ENCODE measurements at places on chromosomes 7 and 10.

DNA sequence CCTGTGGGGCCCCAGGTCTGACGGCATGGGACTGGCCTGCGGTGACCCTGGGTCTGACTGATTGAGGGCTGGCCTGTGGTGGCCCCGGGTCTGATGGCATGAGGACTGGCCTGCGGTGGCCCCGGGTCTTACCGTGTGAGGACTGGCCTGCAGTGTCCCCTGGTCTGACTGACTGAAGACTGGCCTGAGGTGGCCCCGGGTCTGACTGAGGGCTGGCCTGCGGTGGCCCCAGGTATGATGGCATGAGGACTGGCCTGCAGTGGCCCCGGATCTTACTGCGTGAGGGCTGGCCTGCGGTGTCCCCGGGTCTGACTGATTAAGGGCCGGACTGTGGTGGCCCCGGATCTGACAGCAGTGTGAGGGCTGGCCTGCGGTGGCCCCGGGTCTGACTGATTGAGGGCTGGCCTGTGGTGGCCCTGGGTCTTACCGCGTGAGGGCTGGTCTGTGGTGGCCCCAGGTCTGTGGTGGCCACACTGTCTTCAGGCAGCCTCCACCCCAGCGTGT lies 10.9 kb downstream of the JAKMIP3 start:
- no peak for DNase-seq

GRCh38 chr7:83655951-83656556 lies 7.1 kb upstream of the SEMA3E start:
- DNase-seq: peak; percentile 52

DNA sequence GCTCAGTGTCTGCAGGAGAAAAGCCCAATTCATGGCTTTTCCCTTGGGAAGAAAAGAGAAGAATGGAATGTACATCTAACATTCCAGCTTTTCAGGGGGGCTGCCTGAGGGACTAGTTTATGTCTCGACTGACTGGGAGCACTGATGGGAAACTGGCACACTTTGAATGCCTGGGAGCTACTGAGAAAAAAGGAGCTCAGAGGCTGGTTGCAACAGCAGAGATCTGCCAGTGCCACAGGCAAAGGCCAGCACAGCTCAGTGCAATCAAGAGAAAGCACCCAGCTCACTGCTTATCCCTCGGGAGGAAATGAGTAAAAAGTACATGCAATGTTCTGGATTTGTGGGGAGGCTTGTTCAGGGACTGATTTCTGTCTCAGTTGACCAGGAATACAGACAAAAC lies 226.2 kb downstream of the COBL start:
- no peak for DNase-seq

- DNase-seq: no peak
Observed at GRCh38 chr7:43642897-43643630, 60.2 kb downstream of the STK17A start.

DNA sequence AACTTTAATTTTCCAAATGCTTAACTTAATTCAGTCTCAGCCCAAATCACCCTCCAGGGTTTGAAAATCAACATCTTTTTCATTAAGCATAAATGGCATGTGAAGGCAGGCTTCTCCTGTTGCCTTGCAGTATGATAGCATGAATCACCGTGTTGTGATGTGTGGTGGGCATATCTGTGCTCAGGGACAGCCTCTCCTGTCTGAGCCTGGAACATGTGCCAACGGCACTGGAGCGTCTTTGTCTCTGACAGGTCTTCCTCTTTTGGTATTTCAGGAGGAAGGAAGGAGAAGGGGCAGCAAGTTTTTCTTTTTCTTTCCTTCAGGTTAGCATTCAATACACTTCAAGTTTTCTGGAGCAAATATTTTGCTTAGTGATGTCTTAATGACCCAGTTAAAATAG lies 57.6 kb downstream of the LRGUK start:
- DNase-seq: no peak

DNA sequence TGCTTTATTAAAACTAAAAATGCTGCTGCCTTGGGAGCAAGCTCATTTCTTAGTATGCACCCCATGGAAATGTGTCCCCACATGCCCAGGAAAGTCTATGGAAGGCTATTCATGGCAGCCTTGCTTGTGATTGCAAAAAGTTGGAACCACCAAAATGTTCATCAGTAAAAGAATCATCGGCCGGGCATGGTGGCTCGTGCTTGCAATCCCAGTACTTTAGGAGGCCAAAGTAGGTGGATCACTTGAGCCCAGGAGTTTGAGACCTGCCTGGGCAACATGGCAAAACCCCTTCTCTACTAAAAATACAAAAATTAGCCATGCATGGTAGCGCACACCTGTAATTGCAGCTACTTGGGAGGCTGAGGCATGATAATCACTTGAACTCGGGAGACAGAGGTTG lies 79.8 kb downstream of the ARHGAP22 start:
- DNase-seq: no peak

GRCh38 chr7:157235357-157236333 lies 96.9 kb downstream of the UBE3C start:
- DNase-seq: no peak

DNA sequence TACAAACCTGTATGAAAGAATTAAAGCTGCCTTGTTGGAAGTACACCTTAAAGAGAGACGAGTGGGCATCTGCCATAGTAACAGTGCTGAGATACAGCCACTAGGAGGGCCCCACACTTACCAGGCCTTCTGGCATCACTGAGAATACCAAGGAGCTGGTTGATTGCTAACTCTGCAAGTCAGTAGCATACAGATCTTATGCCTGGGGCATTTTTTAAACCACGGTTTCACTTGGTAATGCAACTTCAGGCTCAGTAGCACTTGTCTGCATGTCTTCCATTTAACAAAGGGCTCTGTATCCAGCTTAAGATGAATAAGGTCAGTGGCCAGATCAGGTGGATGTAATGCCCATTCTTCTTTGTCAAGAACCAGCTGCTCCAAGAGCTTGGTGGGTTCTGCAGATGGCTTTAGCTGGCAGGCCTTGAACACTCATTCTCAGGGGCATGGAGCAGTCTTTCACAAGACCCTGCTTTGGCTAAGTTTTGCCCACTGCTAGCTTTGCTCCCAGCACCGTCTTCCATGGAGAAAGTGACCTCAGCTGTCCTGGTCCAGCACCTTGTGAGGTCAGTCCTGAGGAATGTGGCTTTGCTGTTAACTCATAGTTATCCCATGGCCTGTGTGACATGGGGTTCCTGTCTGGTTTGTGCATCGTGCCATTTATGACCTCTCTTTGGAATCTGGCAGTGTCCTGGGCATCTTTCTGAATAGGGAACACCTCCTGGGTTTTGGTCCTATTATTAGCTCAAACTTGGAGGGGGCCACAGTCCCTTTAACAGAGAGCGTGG lies 68.1 kb downstream of the BMPER start:
- no peak for DNase-seq

- DNase-seq: no peak
Observed at GRCh38 chr10:1126461-1126860, 70.3 kb downstream of the WDR37 start.

- no peak for DNase-seq
Observed at GRCh38 chr7:156456032-156456431, 184.5 kb upstream of the RNF32 start.

GRCh38 chr10:91628383-91628782 lies 4.5 kb downstream of the PPP1R3C start:
- DNase-seq: no peak

DNA sequence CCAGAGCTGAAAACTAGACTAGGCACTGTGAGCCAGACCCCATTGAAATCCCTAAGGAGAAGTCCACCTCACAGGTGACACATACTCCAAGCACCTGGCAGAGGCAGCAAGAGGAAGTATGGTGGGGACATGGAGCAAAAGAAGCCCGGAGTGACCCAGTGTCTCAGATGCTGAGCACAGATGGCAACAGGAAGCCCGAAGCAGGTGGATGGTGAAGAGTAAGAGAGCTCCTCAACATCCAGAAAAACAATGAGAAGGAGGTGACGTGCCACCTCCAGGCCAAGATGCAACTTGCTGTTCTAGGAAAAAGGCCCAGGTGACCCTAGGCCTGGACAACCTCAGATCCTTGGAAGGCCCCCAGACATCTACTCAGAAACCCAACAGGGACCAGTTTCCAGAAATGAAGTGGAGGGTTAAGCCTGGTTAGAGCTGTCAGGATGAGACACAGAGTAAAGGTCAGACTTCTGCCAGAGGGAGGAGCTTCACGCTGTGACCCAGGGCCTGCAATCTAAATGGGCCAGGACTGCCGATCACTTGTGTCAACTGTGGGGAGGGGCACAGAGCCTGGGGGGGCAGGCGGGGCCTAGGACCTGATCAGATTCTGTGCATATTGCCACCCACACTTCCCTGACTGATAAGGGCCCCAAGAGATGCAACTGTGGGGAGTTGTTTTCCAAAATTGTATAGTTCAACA lies 2.4 kb upstream of the COBL start:
- no peak for DNase-seq

DNA sequence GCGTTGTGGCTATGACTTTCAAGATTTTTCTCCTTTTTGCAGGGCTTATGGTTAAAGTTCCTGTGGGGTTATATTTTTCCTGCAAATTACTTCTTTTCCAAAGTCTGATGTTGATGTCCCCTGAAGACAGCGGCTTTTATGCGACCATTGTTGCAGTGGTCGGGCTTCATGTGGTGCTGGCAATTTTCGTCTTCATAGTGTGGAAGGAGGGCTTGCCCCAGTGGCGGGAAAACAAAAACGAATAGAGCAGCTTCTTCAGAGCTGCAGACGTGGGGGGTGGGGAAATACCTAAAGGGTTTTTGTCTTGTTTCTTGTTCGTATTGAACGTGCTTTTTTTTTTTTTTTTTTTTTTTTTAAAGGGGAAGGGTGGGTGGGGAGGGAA lies 53.8 kb downstream of the MCMBP start:
- DNase-seq: no peak

DNA sequence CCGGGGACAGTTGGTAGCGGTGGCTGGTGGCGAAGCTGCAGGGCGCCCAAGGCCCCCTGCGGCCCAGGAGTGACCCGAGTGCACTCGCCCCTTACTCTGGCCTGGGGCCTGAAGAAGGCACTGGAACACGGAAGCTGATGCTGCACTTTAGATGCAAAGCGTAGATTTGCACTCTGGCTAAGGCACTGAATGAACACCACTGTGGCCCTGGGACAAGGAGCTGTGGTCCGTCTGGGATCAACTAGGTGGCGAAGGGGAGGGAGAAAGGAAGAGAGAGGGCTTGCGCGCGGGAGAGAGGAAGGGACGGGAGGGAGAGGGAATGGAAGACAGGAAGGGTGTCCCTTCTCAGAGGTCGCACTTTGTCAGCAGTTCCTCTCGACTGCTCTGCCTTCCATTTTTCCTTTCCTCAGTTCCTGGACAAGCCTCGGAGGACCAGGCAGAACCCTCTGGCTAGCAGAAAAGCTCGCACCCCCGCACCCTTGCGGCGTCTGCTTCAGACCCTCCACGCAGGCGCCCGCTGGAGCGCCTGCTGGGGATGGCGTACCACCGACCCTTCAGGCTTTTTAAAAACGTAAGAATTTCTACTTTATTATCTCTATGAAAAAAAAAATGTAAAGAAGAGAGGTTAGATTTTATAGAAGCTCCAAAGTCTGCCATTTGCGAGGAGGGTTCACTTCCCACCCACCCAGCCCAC lies 1.2 kb downstream of the FERD3L start:
- no peak for DNase-seq

DNA sequence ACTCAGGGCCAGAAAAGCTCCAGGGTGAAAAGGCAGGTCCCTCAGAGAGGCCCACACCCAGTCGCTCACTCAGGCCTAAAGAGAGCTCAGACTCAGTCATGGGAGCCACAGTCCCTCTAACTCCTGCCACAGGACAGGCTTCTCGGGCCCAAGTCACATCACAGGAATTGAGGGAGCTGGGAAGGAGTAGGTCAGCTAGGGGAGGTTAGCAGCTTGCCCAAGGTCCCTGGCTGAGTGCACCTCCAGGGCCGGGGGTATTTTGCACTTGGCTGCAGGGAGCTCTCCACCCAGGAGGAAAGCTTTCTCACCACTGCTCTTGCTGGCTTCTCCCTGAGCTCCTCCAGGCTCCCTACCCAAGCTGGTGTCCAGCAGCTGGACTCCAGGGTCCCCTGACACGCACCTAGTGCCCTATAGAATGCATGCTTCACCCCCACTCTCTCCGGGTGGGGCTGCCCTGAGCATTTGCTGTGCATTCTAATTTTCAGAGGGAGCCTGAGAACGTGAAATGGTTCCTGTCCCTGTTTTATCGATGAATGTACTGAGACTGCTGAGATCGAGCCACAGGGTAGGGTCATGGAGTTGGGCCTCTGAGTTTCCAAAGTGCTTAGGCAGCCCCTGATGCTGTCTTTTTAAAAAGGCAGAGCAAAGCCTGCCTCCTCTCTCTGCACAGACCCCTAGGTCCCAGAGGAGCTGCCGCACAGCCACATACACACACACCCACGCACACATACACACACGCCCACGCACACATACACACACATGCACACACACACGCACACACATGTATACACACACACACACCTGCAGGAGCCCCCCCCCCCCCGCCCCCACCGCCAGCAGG lies 37.9 kb upstream of the RET start:
- DNase-seq: no peak

DNA sequence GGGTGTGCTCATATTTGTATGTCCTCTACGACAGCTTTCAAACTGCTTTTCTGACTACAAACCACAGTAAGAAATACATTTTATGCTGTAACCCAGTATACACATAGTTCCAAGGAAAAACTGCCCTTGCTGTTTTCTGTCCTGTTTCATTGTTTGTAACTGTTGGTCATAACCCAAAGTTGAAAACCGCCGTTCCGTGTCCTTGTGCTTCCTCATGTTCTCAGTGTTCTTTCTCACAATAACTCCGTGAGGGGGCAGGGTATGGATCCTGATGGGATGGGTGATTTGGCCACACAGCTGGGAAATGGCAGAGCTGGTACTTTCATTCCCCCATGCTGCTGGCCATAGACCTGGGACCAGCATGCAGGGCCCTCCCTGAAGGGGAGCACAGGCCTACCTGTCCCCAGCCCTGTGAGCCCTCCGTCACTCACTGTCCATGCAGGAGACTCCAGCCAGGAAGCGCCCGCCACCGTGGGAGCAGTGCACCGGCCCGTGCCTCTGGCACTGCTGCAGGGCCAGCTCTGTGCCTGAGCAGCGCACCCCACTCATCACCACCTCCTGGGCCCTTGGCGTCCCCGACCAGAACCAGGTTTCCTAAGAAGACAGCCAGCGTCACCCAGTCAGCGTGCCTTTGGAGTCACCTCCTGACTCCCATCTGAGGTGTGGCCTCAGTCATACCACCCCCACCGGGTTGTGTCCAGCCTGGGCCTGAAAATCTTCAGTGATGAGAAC lies 12.7 kb downstream of the LOXL4 start:
- DNase-seq: no peak

- DNase-seq: no peak
Observed at GRCh38 chr10:5943536-5943935, 33.8 kb downstream of the IL15RA start.

- no peak for DNase-seq
Observed at GRCh38 chr7:158249692-158250091, 337.9 kb downstream of the PTPRN2 start.

DNA sequence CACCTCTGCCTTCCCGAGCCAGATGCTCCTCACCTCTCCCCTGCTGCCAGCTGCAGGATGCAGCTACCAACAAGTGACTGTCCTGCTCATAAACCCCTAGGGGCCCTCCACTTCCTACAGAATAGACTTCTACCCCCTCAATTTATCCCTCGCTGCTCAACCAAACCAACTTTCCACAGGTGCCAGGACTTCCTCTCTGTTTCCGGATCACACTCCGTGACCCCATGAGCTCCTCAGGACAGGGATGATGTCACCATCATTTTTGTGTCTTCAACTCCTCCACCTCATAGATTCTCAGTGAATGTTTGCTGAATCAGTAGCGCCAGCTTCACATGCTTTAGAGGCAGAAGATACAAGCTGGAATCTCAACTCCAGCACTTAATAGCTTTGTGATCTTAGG lies 25.8 kb upstream of the ADRB1 start:
- no peak for DNase-seq
